NCI-H2029 (cell line): ENCODE measurements at places on chromosomes 2 and 18.
A peak's percentile ranks its signal among the peaks of the same experiment; 100 is the strongest.

DNA sequence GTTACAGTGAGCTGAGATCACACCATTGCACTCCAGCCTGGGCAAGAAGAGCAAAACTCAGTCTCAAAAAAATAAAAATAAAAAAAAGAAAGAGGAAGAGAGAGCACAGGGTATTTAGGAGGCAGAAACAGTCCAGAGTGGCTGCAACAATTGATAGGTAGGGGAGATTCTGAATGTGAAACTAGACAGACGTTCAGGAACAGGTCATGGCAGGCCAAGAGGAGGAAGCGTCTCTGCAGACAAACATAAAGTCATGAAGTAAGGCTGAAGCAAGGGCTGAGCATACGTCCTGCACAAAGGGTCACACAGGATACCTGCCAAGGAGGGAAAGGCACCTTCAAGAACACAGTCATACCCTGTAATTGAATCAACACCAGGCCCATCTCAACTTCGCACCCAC, 64.1 kb upstream of the ZNF532 start:
- no peak for DNase-seq

DNA sequence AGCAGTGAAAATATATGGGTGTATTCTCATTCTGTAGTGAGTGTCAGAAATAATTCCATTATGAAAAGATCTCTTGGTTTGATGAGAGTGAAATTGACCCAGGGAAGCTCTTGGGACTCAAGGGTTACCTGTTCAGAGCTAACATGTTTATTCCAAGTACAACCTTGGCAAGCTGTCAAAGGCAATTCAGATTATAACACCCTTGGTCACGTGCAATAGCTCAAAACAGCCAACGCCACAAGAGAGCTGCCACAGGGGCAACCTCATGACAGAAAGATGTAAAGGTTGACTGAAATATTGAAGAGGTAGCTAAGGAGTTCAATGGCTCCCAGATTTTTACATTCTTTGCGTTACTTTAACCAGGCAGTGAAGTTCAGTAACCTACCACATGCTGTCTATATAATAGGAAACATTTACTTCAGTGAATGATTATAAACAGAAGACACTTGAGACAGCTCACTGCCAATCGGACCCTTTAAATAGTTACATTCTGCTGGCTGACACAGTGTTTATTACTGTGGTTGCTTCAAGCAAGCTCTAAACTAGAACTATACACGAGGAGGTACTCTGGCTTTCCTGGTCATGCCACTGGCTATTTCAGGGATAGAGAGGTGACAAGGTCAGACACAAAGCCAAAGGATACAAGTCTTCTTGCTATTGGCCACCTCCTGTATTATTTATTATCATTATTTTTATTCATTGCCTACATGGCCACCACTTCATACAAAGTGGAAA, 187.3 kb downstream of the PID1 start:
- DNase-seq = peak; percentile 94

GRCh38 chr2:217742276-217742675, 260.5 kb downstream of the TNS1 start:
- DNase-seq = no peak

DNA sequence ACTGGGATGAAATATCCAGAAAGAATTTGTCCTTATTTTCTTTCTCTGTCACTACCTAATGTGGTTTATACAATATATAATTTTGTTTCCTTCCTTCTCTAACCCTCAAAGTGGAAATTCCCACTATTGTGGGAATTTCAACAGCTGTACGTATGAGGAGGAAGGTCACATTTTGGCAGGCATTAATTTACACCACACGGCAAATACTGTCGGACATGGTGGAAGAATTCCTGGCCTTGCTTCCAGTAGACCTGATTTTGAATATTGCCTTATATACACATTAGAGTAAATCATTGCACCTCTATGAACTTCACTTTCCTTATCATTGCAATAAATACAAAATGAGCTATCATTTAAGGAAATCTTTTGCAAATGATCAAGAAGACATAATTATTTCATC, 358.1 kb upstream of the ETAA1 start:
- DNase-seq = no peak

- DNase-seq = no peak
Measured at GRCh38 chr2:72759755-72760154, 66.1 kb downstream of the EXOC6B start.
